ENCODE measurements at places on chromosomes 11 and 22.

GRCh38 chr11:283405-284104 lies 5.3 kb downstream of the NLRP6 start:
- no peak for DNase-seq

GRCh38 chr11:45900916-45901617 lies 6.0 kb downstream of the FREY1 start:
- no peak for DNase-seq

DNA sequence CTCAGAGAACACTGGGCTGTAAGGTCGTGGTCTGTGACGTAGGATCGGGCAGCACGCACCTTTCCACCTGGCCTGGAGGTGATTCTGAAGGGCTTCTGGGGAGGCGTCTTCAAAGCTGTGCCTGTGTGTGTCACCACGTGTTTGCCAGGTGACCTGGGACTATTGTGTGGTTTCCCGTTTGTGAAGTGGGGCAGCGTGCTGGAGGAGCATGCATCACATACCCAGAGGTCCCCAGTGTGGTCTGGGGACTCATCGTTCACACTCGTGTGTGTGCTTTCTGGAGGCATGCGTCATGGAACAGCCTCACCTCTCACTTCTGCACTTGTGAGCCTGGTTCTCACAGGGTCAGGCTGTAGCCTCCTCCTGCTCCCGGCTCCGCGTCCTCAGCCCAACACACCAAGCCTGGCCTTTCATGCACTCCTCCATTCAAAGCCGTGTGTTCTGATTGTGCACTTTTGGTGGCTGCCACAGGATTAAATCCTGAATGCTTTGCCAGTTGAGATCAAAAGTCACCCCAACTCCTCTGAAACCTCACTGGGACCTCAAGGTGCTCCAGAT lies 106.3 kb downstream of the KCNQ1OT1 start:
- DNase-seq = no peak

DNA sequence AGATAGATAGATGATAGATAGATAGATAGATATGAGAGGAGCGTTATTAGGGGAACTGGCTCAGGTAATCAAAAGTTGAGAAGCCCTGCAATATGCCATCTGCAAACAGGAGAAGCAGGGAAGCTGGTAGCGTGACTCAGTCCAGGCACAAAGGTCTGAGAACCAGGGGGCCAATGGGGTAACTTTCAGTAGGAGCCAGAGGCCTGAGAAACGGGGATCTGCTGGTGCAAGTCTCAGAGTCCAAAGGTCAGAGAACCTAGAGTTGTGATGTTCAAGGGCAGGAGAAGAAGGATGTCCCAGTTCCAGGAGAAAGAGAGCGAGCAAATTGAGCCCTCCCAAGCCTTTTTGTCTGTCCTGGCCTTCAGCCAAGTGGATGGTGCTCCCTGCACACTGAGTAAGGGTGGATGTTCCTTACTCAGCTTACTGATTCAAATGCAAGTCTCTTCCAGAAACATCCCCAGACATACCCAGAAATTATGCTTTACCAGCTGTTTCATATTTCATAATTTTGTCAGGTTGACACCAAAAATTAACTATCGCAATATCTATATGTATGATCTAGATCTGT lies 87.8 kb upstream of the SLC22A12 start:
- no peak for DNase-seq

DNA sequence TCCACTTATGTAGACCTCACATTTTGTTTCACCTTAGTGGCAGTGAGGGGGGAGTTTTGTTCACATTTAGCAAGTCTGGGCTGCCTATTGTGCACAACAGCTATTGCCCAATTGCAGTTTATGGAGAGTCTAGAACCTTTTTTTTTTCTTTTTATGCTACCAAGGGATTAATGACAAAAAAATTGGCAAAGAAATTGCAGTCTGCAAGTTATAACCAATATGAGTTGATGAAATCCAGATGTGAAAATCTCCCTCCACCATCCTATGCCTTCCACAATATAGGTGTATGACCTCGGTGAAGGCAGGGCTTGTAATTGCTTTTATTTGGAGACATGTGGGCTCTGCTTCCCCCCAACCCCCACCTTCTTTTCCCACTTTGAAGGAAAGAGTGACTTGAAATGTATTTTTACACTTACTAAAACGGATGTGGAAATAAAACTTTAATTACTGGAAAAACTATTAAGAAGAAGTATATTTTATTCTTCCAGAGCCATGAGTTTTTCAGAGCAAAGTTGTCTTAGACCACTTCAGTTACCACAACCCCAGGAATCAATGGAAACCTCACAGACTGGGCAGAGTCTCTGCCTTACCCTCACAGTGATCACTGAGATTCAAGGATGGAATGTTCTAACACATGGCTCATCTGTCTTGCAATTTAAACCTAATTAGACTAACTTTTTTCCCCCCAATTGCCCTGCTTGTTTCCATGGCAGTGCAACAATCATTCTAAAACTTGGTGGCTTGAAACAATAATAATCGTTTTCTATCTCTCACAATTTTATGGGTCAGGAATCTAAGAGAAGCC lies 120.8 kb upstream of the SLC5A12 start:
- no peak for DNase-seq

GRCh38 chr11:134941326-134941725 lies 529.3 kb upstream of the B3GAT1 start:
- DNase-seq = no peak

GRCh38 chr11:122786896-122787295 lies 51.4 kb upstream of the CRTAM start:
- no peak for DNase-seq

GRCh38 chr22:20571531-20572007 lies 64.2 kb downstream of the MED15 start:
- DNase-seq = no peak

GRCh38 chr11:101705972-101706371 lies 122.2 kb upstream of the TRPC6 start:
- no peak for DNase-seq

DNA sequence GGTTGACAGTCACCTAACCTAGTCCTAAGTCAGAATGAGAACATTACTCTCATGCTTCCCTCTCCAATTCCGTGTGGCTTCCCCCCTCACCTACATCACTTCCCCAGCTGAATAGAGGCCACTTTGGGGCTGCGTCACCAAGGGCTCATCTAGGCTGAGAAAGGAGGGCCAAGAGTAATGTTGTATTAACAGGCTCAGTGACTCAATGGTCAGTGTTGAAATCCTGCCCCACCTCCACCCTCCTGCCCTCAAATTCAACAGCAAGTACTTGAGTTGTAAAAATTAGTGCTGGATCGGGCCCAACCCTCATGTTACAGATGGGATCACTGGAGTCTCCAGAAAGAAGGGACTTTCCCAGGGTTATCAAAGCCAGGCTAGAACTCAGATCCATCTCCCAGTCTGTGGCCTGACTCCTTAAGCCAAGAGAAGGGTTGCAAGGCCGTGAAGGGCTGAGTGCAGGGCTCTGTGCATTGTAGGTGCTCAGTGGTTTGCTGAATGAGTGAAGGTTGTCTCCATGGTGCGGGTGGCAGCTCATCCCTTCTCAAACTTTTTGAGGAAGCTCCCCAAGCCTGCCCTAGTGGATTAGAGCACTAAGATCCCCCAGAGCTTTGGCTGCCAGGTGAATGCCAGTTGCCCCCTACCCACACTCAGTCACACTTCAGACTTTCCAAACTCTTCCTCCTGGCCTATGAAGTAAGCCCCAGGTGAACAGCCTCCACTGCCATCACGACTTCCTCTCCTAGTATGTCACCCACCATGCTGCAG lies 3.2 kb downstream of the DGAT2 start:
- no peak for DNase-seq

GRCh38 chr11:35418282-35419183 lies 825 bp downstream of the SLC1A2 start:
- DNase-seq = peak; percentile 31

GRCh38 chr22:37428649-37429586 lies 1.6 kb upstream of the ELFN2 start:
- no peak for DNase-seq

GRCh38 chr11:110584150-110584549 lies 128.1 kb downstream of the ARHGAP20 start:
- no peak for DNase-seq

DNA sequence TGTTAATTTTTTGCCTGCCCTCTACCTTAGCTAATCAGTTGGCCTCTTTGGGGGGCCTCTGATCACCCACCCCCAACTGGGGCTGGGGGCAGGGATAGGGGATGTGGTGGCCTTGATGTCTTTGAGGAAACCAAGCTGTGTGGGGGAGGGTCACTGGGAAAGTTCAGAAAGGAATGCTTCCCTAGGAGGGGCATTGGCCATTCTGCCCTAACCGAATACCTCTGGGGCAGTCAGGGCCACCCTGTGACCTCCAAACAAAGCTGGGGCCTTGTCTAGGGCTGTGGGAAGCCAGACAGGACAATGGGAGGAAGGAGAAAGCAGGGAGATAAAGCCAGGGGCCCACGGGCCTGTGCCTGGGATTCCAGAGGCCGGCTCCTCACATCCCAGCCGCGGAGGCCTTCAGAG lies 97.5 kb downstream of the TSPAN18 start:
- no peak for DNase-seq

DNA sequence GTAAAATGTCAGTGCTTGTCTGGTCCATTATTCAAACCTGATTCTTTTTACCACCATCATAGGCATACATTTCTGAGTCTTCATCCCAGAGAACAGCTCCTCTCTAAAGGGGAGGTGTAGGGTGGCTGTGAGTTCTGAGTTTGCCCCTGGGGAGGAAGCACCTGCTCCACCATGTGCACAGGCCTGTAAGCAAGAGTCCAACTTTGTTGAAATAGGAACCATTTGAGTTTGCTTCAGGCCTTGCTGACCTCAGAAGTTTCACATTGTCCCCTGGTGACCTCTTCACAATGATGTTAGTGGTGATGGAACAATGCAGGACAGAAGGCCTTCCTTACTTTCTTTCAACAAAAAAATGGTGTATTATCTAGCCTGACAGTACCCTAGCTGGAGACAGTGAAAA lies 54.6 kb upstream of the TOP3B start:
- DNase-seq = no peak

GRCh38 chr22:25942115-25942855 lies 200.3 kb downstream of the MYO18B start:
- DNase-seq = peak; percentile 98

GRCh38 chr11:34870548-34871196 lies 45.5 kb downstream of the APIP start:
- DNase-seq = no peak

GRCh38 chr11:112634551-112634950 lies 326.7 kb upstream of the NCAM1 start:
- DNase-seq = peak; percentile 82

GRCh38 chr22:46911346-46911745 lies 148.9 kb downstream of the TBC1D22A start:
- DNase-seq = no peak

Data from NCI-H446 treated with DMSO at 0.1 percent for 48 hours (cell line).